Stimulated activated memory B cell treated with anti-CD40 and anti-IgM and Interleukin-4, amounts not matched to agents 10 μg/mL and 1 μg/mL and 100 μg/mL, for 72 hours (primary cell): ENCODE measurements at places on chromosomes 2 and 18.
A peak's percentile ranks its signal among the peaks of the same experiment; 100 is the strongest.

DNA sequence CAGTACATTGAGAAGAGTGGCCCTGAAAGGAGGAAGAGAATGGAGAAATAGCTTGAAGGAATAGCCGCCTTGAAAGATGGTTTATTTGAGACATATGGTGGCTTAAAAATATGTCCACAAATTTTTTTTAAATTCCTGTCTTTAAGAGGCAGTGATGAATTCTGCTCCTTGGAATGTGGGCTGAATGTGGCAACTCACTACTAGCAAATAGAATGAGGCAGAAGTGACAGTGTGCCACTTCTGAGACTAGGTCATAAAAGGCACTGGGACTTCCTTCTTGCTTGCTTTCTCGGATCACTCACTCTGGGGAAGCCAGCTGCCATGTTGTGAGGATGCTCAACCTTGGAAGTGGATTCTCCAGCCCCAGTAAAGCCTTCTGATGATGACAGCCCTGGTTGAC is 67.0 kb downstream of the FAM161A start:
- no peak for ATAC-seq

DNA sequence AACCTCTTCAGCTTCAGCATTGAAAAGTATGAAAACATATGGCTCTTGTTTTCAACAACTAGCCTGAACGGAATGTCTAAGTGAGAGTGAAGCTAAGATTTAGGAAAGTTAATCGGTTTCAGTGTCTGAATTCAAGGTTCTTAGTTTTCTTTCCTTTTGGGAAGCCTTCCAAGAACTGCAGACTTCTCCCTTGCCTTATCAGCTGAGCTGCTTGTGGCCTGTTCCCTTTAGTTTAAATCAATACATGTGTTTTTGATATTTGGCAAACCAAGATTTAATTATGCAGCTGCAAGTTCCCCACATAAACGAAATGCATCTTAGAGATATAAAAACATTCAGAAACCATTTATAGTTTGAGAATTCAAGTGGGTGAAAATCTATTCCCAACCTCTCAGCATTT is 274.3 kb upstream of the NRP2 start:
- no peak for ATAC-seq

DNA sequence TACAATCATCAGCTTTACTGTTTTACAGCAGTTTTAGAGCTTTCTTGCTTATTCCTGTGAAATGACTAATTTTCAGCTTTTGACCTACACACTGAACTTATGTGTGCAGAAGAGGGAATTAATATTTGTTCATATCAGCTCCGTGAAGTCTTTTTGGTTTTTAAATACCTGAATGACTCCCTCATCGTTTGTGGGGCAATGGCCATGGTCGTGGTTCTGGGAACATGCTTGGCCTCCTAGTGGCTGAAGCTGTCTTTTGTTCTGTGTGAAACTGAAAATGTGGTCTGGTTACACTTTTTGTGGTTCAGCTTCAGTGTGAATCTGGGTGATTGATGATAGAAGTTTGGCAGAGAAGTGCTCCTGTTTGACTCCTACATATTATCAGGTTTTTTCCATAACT is 408.1 kb downstream of the THSD7B start:
- ATAC-seq = no peak

- no peak for ATAC-seq
These were observed 1.4 kb downstream of the IHH start for GRCh38 chr2:219059375-219059724.

- peak; percentile 24 for ATAC-seq
These were observed 82.9 kb downstream of the NFATC1 start for GRCh38 chr18:79478484-79479115.

DNA sequence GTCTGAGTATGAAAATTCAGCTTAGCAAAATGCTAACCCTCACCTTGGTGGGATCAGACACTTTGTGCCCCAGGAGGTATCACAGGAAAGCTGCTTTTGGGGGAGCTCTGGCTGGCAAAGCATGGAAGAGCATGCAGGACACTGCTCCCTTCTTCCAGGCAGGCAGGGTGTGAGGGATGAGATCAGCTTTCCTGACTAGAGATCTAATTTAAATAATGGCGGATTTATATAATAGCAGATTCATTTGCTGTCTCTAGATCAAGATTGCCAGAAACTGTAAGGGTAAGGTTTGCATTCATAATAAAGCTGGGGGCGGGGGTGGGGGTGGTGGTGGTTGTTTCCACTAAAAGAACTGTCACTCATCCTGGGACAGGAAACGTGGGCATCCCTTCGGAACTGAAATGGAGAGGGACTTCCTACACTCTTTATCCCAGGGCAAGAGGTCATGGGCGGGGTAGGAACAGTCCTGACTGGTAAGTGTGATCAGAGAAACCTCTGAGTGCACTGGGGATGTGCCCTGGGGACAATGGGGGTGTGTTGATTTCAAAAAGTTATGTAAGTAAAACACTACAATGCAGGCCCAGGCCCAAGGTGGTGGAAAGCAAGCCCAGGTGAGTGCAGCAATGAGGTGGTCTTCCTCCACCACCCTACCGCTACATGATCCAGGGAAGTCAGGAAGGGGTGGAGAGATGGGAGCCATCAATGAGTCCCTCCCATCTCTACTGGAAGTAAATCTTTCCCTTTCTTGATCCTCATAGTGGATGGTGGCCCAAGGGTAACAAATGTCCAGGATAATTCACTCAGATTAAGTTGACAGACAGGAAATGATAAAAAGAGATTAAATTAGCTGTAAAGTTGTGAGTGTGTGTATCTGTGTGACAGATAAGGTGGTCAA is 171.4 kb upstream of the SERPINE2 start:
- ATAC-seq = no peak

GRCh38 chr2:232382331-232383225 is 4.0 kb downstream of the ALPP start:
- no peak for ATAC-seq

DNA sequence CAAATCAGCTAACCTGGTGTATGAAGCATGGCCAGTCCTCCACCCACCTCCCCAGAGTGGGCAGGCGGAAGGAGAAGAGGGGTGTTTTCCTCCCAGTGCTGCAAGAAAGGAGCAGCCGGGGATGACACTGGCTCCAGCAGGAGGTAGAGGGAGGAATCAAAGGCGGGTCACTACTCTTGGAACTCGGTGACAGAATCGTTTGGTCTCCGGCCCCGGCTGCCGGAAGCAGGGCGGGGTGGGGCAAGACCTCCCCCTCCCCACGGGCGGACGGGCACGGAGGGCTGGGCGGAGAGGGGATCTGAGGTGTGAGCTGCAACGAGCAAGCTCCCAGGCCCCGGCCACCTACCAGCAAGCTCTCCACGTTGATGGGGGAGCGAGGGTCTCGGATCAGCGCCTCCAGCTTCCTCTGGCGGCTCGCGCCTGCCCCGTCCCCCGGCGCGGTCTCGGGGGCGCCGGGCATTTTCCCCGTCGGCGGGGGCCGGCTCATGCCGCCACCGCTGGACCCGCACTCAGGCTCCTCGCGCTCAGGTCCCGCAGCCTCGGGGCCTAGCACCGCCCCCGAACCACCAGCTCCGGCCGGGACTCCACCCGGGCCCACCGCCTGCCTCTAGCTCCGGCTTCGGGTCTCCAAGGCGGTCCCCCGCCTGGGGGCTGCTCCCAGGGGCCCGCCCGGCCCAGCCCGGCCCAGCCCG is 640 bp downstream of the ROCK2 start:
- ATAC-seq = peak; percentile 64

GRCh38 chr18:6871566-6871965 is 142.1 kb downstream of the ARHGAP28 start:
- ATAC-seq = no peak

DNA sequence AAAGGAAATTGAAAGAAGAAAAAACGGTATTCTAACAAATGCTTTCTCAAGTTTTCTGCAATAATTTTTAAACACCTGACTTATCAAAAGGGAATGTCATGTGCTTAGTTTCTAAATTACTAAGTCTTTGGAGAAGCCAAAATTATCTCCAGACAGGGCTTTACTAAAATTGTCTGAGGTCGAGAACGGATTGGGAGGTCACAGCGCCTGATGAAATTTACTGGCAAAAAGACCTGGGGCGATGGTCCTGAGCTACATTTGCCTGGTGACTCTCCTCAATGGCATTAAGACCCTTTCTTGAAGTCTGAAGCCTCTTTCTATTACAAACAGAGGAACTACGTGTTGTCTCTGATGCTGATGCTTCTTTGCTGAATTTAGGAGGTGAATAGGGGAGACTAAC is 291.8 kb upstream of the SESTD1 start:
- ATAC-seq = no peak

DNA sequence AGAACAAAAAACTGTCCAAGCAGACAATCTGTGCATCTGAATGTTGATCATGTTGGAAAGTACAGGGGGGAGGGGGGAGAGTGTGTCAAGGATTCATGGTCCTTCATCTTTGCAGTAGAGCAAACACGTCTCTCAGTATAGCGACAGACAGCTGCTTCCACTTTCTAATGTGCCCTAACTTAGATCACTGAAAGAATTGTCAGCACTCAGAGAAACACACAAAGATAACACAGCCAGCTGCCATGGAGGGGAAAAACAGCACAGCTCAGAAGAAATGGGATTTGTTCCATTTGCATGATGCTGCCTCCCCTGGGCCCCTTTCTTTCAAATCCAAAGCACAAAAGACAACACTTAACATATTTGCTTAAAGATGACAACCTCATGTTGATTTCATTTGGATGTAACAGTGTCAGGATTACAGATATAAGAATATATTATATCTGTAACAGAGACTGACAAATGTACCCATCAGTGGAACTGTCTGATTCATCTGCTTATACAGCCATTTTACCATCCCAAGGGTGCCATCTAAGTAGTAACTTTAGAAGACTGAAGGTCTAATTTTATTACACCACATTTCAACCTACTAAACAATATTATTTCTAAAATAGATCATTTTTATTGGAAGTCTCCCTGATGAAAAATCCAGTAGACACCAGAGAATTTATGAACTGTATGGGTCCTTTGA is 17.7 kb downstream of the FIGN start:
- ATAC-seq = no peak

DNA sequence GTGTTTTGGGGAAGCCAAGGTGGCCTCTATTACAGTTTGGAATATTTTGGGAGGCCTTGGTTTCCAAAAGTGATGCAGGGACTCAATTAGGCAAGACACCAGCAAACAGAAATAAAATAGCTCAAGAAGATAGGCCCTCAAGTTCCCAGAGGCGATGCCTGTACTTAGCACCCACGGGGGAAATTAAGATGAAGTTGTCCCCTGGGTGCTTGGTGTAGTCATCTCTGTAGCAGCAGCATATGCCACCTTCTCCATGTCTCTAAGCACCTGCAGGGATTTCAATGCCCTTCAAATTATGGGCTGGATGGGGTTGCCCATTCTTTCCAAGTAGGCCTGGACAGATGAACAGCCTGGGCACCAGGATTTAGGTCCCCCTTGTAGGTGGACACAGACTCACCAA is 185.0 kb downstream of the CTIF start:
- ATAC-seq = peak; percentile 81

GRCh38 chr2:119160361-119160990 is 1.9 kb upstream of the C1QL2 start:
- ATAC-seq = no peak

DNA sequence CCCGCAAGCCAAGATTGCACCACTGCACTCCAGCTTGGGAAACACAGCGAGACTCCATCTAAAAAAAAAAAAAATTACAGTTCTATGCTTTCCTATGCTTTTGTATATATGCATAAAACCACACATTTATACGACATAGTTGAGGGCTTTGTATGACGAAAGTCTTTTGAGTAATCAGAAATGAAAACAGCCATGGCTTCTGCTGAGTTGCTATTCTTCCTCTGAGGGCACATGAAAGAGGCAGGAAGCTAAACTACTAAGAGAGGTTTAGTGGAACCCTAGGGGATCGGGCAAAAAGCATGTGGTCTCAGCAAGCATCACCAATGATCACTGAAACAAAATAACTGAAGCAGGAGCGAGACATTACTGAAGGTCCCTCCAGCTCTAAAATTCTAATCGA is 99.6 kb downstream of the ZAP70 start:
- ATAC-seq = no peak

GRCh38 chr2:25400576-25401216 is 59.0 kb upstream of the DNMT3A start:
- no peak for ATAC-seq

DNA sequence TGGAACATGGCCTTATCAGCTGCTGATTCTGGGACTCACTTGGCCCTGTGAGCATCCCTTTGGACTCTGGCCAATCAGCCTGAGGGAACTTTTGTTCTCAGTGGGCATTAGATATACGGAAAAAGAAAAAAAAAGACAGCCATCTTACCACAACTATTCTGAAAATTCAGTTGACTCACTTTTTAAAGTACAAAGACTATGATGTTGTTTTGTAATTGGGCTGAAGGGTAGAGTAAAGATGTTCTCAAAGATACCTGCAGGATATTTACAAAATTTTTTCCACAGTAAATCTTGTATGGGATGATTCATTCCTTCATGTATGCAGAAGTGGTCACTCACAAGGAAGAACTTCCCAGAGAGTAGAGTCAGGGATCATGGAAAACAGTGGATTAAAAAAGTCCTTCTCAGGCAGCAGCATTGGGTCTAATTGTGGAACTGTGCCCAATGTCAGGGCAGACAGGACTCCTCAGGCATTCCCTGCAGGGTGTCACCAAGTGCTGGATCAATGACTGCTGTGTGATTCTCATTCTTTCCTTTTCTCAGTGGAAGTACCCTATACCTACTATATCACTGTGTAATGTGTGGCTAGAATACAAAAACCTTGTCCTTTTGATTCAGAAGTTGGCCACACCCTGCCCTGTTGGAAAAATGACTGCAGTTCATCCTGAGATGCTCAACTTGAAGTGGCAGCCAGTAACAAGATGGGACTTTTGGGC is 35.4 kb downstream of the SULT1C4 start:
- no peak for ATAC-seq

DNA sequence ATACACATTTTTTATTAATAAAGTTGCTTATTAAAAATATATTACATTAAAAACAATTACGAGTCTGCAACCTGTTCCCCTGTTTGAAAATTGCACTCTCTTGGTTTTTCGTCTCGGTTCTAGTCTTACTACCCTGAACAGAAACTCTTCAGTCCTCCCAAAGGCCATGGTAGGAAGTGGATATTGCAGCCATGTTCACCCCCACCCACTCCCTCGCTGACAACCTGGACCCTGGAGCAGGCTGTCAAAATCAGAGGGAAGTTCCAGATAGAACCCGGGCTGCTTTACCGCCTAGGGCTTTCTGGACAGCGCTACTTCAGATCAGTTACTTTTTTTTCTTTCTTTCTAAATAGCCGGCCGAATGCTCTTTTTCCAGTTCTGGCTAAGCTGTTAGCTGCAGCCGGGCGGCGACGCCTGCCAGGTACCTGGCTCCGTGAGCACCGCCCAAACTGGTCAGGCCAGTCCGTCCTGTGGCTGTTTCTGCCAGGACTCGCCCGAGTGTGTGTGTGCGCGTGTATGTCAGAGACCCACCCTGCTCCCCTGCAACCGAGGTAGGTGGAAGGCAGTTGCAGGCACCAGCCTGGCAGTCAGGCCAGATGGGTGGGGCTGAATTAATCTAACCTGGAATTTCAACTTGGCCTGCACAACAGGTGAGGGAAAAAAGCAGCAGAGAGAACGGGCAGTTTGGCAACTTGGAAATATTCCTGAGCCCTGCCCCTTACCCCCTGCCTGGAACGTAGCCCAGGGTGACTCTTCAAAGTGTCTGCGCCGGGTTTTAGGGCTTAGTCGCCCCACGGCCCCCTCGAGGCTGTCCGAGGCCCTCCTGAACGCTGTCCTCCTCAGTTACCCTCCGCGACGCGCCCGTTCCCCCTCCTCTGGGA is 1.1 kb upstream of the TET3 start:
- ATAC-seq = no peak
